ENCODE measurements at places on chromosomes 2 and 18.

DNA sequence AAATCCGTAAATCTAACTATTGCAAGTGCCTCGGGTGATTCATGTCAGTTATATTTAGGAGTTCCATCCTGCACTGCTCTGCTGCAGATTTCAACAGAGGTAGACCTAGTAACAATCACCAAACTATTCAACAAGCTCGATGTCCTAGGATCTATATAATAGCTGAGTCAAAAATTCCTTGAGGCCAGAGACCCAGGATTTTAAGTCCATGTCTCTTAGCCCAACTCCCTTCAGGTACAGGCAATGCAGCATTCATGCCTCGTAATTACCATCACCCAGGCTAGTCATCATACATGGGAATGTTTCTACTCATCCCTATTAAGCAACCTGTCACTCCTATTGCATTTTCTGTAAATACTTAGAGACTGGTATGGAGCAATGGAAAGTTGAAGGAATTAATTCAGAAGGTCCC is 729 bp downstream of the TM4SF20 start:
- no peak for DNase-seq

- DNase-seq = no peak
These were observed at the start of gene LRP2 for GRCh38 chr2:169362118-169362893. LRP2 (minus strand) TSS chr2:169362534; CDS start chr2:169362399, 135 bp downstream.

DNA sequence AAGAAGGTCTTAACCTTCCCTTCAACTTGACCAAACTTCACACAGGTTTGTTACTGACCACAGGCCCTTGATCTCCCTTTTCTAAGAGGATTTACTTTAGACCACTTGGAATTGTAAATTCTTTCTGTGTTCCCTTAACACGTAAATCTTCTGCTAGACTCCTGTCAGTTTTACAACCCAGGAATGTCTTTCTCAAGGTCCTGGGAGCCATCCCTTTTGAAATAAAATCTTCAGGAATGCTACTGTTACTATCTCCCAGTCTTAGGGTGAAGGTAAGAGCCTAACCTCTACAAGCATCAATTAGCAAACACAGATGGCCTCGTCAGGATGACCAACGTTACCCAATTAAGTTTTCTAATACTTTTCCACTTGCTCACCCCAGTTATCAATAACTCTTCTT is 182.7 kb downstream of the NRXN1 start:
- no peak for DNase-seq

DNA sequence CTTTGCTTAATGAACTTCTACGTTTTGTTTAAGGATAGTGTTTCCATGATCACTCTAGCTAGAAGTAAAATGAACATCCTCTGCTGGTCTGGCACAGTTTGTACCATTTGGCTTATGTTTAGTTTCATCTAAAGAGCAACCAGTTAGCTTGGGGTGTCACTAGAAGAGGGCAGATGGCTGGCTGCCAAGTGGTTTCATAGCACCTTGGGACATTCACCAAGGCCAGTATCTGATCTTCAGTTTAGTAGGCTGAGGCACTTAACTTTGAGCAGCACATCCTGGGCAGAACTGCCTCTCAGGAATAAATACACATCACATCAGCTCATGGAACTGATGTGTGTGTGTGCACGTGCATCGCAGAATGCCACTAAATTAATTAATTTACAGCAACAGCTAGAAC is 68.4 kb downstream of the NXPH2 start:
- no peak for DNase-seq

- no peak for DNase-seq
These were observed 47.1 kb downstream of the NEDD4L start for GRCh38 chr18:58091099-58091611.

DNA sequence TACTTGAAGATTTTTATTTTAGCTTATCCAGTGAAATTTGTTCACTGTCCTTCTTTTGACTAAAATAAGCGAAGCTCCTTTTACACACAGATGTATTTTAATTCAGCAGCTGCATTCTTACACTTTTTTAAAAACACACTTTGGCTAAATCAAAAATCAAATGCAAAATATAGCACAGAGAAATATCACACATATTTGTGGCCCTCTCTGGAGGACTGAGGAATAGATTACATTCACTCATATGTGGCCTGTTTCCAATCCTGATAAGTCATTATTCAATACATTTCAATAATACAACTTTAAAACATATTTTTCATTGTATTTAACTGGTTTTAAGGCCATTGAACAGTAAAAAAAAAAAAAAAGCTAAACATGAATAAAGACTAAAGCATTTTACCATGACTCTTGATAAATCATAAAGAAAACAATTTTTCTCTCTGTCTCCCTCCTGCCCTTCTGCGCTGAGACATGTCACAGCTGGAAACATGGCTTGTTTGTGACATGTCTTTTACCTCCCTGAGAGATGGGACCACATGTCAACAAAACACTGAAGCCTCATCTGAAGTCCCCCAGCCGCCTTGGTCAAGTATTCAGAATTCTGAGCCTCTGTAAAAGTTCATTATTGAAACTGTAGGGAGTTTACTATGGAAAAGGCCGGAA is 221.0 kb downstream of the ZNF407 start:
- DNase-seq = no peak

GRCh38 chr2:223868005-223868404 is 30.6 kb upstream of the AP1S3 start:
- no peak for DNase-seq

Data from esophagus squamous epithelium (tissue), 5 donors.